ENCODE measurements at places on chromosomes 5 and 9. TPM values are rescaled to one million over a fixed set of nuclear protein-coding genes. Genes with fewer than 3 reads are reported as not detected.

DNA sequence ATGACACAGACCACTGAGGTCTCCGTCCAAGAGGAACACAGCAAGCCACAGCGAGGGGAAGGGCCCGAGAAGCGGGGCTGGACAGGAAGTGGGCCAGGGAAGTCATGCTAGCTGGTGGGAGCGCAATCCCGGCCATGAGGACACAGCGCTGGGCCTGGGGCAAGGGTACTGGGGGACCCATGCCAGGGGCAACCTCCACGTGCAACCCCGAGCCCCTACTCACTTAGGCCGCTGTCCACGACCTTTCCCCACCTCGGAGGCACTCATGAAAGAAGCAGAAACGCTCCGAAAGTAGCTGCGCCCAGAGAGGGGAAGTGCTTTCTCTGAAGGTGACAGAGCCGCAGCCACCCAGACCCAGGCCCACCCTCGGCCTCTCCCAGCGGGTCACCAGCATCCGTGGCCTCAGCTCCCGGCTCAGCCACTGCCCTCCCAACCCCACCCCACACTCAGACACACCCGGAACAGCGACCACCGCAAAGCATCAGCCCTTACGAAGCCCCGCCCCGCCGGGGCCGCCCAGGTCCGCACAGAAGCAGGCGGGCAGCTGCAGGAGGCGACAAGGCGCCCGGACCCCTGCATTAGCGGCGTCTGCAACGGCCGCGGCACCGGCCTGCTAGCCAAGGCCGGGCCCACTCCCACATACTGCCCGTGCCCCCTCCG is 782 bp downstream of the BICD2 start:
- no peak for DNase-seq

GRCh38 chr9:109107402-109108240 is 12.1 kb downstream of the TMEM245 start:
- DNase-seq, result peak; percentile 84

- no peak for DNase-seq
These were observed 6.1 kb upstream of the AP3B1 start for GRCh38 chr5:78300464-78301045.

DNA sequence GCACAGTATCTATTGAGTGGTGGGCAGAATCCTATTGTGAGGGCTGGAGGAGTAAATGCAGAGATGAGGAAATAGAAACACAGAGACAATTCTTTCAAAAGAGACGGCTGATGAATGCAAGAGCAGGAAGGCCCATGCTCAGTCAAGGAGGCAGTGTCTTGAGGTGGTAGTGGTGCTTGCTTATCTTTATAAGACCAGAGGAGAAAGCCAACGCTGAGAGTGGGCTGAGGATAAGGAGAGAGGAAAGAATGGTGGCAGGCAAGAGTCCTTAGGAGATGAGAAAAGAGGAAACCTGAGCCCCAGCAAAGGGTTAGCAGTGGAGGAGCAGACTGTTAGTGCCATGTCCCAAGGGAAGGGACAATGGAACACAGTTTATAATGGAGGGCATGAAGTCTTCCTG is 86.0 kb downstream of the SNCAIP start:
- DNase-seq, result no peak

The SPINK13 gene
- total RNA-seq, result not detected

- no peak for DNase-seq
These were observed 619.3 kb downstream of the TLE4 start for GRCh38 chr9:80191108-80191507.

The SLC6A19 gene
- not detected for total RNA-seq

Data from foreskin keratinocyte (primary cell).